ENCODE measurements at places on chromosomes 13 and 19. TPM values are rescaled to one million over a fixed set of nuclear protein-coding genes. Genes with fewer than 3 reads are reported as not detected.

DNA sequence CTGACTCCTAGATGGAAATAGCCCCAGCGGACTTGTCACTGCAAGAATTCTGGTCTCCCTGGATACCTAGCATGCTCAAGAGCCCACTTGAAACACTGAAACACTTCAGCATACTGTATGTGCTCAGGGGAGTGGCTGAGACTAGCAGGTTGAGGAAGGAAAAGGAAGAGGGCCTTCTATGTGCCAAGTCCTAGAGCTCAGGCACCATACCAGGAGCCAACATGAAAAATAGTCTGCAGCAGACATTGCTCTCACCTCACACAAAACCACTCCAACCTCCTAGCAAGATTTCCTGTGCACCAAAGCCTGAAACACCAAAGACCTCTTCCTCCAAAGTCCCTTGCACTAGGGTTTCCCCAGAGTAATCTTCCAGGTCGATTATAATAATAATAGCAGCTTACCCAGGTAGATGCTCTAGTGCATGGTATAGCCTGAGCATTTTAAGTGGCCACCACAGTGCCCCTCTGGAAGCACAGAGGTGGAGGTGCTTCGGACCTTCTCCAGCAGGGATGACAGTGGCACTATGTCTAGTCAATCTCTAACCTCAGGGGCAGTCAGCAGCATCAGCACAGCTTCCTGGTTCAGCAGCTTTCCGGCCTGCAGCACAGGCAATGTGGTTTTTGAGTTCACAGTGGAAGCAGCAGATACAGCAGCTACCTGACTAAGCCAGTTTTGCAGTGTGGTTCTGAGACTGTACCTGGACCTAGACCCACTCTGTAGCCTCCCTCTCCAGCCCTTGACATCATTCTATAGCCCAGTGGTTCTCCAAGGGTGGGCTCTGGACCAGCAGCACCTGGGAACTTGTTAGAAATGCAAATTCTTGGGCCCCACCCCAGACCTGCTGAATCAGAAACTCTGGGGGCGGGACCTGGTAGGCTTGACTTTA lies 45.6 kb upstream of the UBE2L5 start:
- no peaks in the 10 kb centered on the region for H3K36me3 ChIP-seq
- peaks cover 20% of the 10 kb centered on the region for H3K4me1 ChIP-seq
- no peak overlapping the region for H3K4me3 ChIP-seq
- H3K27me3 ChIP-seq = peaks cover 11% of the 10 kb centered on the region

DNA sequence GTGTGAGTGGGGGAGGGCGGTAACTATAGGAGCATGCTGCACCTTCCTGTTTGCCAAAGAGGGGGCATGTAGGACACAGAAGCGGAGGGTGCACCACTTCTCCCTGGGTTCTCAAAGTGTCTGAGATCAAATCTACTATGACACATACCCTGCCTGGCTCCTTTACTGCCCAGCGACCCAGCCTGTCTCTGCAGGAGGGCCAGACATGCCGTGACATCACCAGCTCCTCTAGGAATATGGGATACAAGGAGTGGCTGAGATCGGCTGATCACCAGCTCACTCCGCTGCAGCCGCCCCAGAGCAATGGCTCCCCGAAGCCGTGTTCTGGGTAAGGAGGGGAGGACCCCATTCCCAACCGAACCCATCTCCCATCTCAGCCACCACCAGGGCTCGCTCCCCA lies 16.4 kb upstream of the IGFL1 start:
- H3K36me3 ChIP-seq = no peaks in the 10 kb centered on the region
- DNase-seq = no peak
- no peak overlapping the region for H3K4me3 ChIP-seq
- no peaks in the 10 kb centered on the region for H3K4me1 ChIP-seq
- peaks cover 52% of the 10 kb centered on the region for H3K27me3 ChIP-seq
- no peak overlapping the region for H3K27ac ChIP-seq

DNA sequence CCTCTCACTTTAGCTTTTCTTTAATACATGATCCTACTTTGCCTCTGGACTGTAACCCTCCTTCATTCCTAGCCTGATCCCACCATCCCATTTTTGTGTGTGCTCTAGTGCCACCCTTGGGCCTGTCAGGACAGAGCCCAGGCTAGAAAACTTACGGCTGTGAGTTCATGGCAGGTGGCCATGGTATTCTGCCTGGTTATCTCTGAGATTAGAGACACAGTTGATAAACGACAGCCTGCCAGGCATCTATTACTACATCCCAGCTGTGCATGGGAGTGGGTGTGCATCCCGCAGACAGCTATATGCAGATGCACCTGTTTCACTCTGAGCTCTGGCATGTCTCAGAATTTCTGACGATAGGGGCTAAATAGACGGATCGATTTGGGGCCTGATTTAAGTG lies 110.9 kb downstream of the HS6ST3 start:
- no peak overlapping the region for H3K4me3 ChIP-seq
- no peaks in the 10 kb centered on the region for H3K4me1 ChIP-seq
- H3K36me3 ChIP-seq = no peaks in the 10 kb centered on the region
- no peak for DNase-seq
- no peaks in the 10 kb centered on the region for H3K27me3 ChIP-seq

- H3K27me3 ChIP-seq = peaks cover 3% of the 10 kb centered on the region
- no peaks in the 10 kb centered on the region for H3K4me1 ChIP-seq
- no peak for DNase-seq
These were observed 31.8 kb upstream of the USE1 start for GRCh38 chr19:17183271-17183761.

DNA sequence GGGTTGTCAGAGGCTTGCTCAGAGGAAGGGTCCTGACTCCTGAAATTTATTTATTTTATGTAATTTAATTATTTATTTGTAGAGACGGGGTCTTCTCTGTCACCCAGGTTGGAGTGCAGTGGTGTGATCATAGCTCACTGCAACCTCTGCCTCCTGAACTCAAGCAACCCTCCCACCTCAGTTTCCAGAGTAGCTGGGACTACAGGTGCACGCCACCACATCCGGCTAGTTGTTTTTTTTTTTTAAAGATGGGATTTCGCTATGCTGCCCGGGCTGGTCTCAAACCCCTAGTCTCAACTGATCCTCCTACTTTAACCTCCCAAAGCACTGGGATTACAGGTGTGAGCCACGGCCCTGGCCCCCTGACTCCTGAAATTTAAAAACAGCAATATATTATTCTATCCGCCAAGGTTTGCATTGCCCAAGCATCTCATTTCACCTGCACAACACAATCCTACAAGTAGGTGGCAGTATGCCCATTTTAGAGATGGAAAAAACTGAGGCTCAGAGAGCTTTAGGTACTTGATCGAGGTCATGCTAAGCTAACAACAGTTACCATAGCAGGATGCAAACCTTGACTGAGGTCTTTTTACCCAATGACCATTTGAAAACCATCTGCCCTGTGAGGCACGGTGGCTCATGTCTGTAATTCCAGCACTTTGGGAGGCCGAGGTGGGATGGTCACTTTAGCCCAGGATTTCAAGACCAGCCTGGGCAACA lies 18.1 kb downstream of the ARHGEF18 start:
- H3K36me3 ChIP-seq = no peaks in the 10 kb centered on the region
- H3K4me1 ChIP-seq = peaks cover 12% of the 10 kb centered on the region
- H3K4me3 ChIP-seq = no peak overlapping the region
- peak; percentile 16 for DNase-seq

Gene VSTM2B
- not detected for total RNA-seq

Gene CADM4
- total RNA-seq = 1.3 TPM

All from HFFc6 (cell line).